ENCODE measurements at places on chromosomes 12 and 14.

- DNase-seq = no peak
These were observed 57.7 kb downstream of the GALC start for GRCh38 chr14:87935081-87935828.

DNA sequence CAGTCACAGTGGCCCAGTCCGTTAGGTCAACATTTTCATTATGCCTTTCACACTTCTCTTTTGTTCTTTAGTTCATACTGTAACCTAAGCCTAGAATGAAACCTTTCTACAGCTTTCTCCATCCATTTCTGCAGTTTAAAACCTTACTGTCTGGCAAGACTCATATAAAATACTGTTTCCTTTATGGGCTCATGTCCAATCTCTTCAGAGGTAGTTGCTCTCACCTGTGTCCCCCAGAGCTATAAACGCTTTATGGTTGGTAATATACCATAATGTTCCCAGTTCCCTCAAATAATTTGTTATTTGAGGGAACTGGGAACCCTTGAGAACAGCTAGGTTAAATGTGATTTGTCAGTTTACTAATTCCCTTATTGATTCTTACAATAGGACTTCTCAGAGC, 83.0 kb downstream of the SRGAP1 start:
- no peak for DNase-seq

DNA sequence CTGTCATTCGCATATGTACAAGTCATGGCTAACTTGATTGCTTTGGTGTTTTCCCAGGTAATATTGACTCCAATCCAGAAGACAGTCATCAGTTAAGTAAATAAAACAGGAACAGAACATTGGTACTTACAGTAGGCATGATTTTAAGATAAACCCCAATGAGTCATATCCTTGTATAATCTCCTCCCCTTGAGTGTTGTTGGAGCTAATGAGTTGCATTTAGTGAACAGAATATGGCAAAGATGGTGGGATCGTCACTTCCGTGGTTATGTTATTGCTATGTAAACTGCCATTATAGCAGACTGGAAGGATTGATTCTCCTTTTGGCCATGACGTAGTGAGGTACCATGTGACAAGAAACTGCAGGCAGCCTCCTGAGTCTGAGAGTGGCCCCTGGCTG, 102.2 kb downstream of the TMX1 start:
- DNase-seq = no peak

DNA sequence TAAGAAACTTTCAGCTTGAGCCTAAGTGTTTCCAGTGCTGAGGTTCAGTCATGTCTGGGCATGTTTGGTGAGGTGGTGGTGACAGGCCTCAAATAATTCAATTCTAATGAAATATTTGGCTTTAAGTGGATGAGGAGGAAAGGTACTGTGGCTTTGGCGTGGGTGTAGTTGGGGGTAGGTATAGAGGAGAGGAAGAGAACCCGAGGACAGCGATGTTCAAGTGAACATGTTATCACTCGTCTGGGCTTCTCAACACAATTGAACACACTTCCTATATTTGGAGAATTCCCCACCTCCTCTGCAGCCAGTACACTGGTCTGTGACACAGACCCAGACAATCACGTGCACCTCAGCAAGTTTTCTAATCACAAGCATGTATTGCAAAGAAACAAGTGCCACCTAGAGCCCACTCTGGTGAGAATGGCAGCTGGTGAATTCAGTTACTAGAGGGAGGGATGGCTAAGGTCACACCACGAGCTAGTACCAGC, 53.0 kb downstream of the IFNG-AS1 start:
- no peak for DNase-seq

DNA sequence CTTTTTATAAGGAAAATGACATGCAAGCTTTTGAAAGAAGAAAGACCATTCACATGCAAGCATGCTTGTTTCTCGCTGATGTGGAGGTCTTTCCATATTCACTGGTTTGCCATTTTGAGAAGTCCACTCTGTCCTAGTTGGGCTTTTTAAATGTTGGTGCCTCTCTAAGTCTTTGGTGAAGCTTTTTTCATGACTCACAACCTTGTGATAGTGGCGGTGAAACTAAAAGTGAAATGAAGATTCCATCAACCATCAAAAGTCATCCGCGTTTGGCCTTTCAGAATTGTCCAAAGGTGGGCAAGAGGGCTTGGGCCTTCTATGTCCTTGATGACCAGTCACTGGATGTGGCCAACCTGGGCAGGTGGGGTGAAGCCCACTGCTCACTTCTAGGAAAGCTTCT, 4.3 kb downstream of the LRRC74A start:
- DNase-seq = no peak

DNA sequence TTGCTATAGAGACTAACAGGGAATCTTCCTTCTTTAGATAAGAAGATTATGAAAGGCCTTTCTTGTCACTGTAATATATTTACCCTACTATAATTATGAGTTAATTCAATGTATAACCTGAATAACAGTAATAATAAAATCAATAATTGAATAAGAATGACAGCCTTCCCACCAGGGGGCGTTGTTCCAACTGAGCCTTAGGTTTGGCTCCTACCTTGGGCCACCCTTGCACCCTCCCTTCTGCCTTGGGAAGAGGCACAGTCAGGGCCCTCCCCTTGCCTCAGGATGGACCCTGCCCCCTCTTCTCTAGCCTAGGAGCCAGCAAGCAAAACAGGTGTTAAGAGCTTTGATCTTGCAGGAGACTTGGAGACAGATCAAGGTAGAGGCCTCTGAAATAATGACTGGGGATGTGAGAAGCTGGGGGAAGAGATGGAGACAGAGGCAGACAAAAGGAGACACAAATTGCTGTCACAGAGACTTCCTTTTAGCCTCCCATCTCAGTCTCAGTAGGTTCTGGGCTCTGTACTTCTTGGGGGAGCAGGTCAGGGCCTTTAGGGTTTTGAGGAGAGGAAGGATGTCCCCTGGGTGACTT, 40.1 kb upstream of the CISTR start:
- DNase-seq = no peak

DNA sequence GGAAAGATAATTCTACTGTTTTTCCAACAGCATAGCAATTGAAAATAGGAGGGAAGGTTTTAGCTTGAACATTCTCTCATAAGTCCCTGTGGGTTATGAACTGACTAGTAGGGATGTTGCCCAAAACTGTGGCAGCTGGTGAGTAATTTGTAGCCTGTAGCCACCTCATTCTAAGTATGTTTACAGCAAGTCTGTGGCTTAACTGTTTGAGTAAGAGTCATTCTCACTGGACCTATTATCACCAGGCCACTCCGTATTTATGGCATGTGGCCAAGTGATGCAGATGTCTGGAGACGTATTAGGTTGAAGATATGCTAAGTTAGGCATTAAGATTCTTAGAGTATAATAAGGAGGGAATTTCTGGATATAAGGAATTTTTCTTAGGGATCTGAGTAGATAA, 458.3 kb downstream of the ETNK1 start:
- no peak for DNase-seq

- no peak for DNase-seq
These were observed 47.7 kb upstream of the ERGIC2 start for GRCh38 chr12:29428633-29429032.

- no peak for DNase-seq
These were observed 60.2 kb downstream of the PPP1R12A start for GRCh38 chr12:79874665-79875064.

DNA sequence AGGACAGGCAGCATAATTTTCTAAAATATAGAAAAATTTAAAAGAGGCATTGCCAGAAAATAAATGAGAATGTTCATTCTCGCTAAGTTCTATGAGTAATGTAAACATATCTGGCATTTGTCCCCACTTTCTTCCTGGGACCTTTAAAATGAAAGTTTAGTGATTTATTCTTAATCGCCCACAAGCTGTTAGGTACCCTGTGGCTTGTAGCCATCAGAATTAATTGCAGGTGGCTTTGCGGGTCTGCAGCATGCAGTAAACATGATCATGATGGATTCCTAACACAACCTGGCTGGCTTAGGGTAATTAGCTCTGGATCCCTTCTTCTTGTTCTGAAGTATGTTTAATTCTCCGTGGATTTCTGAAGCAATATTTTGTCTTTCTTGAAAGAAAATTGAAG, 103.5 kb upstream of the FRMD6 start:
- DNase-seq = no peak

DNA sequence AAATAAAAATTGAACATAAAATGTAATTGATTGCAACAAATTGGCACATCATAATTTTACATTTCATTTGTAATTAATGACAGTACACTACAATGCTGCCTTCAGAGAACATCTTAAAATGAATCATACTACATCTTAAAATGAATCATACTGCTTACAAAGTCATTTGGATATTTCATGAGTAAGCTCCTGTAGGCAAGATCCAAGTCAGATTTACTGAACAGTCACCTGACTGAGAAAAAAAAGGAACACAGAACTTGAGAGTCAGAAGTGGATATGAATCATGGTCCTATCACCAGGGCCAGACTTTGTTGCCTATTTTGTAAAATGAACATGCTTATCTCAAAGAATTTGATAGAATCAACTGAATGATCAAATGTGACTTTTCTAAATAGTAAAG, 32.7 kb upstream of the FBLN5 start:
- DNase-seq = no peak

DNA sequence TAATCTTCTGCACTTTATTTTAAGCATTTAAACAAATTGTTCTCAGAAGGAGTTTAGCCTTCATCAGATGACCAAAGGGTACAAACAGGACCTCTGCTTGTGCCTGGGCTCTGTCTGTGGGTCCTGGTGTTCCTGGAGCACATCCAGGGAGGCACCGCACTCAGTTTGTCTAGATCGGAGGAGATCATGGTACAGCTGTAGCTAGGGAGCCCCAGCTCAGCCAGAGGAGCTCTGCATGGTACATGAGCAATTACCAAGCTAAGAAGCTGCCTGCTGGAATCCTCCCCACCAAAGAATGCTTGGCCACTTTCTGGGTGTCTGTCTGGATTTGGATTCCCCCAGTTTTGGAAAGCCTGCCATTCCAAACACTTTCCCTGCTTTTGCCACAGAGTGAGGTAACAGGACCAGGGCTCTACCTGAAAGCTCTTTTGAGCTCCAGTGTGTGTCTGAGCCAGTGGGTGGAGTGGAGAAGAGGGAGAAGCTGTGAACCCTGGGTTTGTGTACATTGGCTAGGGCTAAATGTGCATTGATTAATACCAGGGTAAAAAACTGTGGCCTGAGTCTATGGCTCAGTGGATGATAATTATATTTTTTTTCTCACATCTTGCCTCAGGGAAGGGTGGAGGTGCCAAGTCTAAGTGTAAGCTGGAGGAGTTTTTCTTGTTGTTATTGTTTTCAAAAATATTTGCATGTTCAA, 163.7 kb upstream of the IGF1 start:
- DNase-seq = no peak

- DNase-seq = no peak
These were observed 202.9 kb upstream of the ATXN7L3B start for GRCh38 chr12:74334780-74335179.

DNA sequence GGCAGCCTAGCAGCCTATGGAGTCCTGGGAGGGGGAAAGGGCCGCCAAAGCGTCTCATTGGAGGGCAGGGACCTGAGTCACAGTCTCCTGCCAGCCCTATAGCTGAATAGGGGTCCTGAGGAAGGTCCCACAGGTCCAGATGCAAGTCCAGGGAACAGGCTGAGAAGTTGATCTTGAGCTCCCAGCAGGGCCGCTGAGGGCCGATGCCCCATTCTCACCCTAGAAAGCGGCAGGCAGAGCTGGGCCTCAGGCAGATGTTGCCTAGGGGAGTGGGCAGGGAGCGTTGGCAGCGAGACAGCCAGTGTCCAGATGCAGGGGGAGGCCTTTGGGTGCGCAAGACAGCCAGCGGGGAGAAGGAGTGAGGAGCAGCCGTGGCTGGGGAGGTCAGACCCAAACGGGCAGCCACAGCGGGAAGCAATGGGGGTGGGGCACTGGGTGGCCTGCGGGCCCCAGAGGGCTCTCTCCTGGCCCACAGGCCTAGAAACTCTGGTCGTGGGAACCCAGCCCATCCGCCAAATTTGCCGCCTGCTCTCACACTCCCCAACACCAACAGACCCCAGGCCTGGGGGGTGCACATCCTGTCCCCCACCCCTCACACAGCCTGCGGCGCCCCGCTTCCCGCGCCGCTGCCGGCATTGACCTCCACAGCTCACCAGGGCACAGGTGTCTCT, 1.1 kb downstream of the HDAC7 start:
- no peak for DNase-seq

DNA sequence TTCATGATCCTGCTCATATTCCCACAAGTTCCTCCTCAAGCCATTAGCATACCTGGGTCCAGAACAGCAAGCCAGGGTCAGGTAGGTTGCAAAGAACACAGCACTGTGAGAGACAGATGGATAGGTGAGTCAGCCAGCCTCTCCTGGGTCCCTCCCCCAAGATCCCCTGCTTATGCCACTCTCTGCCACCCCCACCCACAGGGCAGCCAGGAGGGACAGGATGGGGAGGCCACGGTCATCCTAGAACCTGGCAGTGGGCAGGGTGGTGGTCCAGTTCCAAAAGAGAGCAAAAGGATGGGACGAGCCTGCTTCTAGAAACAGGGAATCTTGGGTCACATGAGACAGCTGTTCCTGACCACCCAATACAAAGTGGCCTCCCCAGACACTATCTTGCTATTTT, 12.7 kb downstream of the FAIM2 start:
- no peak for DNase-seq

- no peak for DNase-seq
These were observed 406.3 kb upstream of the DCN start for GRCh38 chr12:91588874-91589454.

- DNase-seq = no peak
These were observed 2.7 kb upstream of the AHNAK2 start for GRCh38 chr14:104980611-104981531.

DNA sequence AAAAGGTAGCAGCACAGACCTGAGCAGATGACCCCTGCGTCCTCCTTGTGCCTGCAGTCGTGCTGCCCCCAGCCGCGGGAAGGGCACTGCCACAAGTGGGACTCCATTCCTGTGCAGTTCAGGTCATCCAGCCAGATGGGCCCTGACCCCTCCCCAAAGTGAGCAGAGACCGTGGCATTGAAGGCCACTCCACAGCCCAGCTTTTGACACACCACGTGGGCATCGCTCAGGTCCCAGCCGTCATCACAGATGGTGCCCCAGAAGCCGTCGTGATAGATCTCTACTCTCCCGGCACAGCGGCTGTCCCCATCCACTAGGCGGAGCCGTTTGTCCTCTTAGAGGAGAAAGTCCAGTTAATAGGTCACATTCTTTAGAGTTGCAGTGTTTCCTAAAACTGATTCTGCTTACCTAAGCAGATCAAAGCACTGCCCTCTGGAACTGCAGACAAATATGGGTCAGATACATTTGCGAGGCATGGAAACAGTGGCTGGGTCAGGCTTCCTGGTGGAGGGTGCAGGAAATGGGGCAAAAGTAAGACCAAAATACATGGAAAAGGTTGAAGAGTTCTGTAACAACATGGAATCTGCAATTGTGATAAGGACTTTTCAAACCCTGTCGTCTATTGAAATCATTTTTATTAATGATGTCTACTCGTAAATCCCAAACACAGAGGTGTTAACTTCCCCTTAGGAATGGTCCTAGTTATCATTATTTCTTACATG, 69.4 kb downstream of the CD163L1 start:
- DNase-seq = no peak
